ENCODE measurements at places on chromosomes 3 and 15. TPM values are rescaled to one million over a fixed set of nuclear protein-coding genes. Genes with fewer than 3 reads are reported as not detected.

Gene CADM2
- 0.27 TPM for total RNA-seq

Gene CHAC1
- total RNA-seq, result 8.8 TPM

Gene HCN4
- 0.38 TPM for total RNA-seq

Gene RASGRP1
- total RNA-seq, result 0.35 TPM

Gene LYZL4
- not detected for total RNA-seq

Gene CGNL1
- 0.70 TPM for total RNA-seq

Gene GOLGA6L4
- 0.39 TPM for total RNA-seq

Gene IL16
- total RNA-seq, result 0.29 TPM

Gene MST1R
- total RNA-seq, result 5.3 TPM

Gene CNTN3
- total RNA-seq, result not detected

Gene BTLA
- total RNA-seq, result 0.14 TPM

Gene RAD51
- 23.7 TPM for total RNA-seq

Gene ONECUT1
- 0.15 TPM for total RNA-seq

Gene CPNE9
- total RNA-seq, result not detected
